ENCODE measurements at places on chromosomes 4 and X.

GRCh38 chr4:182711211-182711610 is 206.0 kb downstream of the DCTD start:
- DNase-seq, result no peak

DNA sequence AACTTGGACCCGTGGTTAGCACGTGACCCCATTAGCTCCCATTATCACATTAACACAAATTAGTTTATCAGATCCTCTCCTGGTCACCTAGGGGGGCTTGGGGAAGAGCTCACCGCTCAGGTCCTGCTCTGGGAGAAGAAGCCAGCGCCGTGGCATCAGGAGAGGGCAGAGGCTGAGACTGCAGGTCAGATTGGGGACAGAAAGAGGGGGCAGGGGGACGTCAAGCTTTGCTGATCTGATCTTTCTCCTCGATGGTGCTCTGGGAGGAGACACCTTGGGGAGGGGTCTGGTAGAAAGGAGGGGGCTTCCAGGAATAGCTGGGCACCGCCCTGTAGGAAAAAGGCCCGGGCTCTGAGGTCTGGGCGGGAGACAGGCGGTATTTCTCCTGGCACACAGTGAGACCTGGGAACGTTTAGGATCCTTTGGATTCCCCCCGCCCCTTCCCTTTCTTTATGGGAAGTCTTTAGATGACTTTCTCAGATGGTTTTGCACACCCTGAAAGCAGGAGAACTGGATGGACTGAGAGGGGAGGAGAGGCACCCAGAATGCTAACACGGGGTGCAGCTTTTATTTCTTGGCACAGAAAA is 9.1 kb upstream of the ELF4 start:
- no peak for DNase-seq

DNA sequence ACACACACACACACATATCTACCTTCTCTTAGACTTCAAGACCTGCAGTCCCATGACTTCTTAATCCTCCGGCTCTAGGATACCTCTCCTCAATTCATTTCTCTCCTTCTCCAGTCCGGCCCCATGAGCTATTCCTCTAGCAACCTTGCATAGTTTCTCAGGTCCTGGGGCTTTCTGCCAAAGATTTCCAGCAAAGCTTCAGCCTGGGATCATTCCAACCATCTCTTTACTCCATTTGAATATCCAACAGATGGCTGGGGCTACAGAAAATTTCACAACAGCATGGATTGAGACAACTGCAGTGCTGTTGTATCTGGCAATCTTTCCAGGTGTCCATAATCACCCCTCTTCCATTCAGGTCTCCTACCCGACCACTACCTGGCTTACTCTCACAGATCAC is 184.1 kb downstream of the DCHS2 start:
- DNase-seq, result no peak

- DNase-seq, result no peak
These were observed 168.7 kb upstream of the TBC1D9 start for GRCh38 chr4:140924761-140925392.

DNA sequence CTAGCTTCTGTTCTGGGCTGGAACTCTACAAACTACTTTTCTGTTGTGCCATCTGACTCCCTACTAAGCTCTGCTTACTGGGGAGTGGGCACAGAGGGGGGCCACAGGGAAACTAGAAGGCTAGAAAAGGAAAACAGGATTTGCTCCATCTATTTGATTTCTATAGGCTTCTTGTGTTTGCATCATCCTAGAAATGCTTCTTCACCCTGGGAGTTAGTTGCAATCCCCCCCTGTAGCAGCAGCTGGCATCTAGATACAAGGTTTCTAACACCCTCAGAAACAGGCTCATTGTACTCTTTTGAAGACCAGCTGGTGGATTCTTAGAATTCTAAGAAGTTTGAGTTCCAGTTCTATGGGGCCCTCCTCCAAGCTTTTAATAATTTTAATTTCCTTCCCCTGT is 213.4 kb downstream of the TMA16 start:
- no peak for DNase-seq

GRCh38 chrX:15438332-15438731 is 54.1 kb upstream of the VEGFD start:
- DNase-seq, result no peak

- no peak for DNase-seq
These were observed 281.1 kb downstream of the SLC7A11 start for GRCh38 chr4:137961051-137961438.

DNA sequence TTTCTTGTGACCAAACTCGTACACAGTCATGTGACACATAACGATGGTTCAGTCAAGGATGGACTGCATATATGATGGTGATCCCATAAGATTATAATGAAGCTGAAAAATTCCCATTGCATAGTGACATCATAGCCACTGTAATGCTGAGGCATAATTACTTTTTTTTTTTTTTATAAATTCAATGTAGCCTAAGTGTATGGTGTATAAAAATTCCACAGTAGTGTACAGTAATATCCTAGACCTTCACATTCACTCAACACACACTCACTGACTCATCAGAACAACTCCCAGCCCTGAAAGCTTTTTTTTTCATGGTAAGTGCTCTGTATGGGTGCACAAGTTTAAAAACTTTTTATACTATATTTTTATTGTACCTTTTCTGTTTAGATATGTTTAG is 105.0 kb downstream of the AREG start:
- no peak for DNase-seq
